HuH-7 (cell line): ENCODE measurements at places on chromosomes 16 and 17.
A peak's percentile ranks its signal among the peaks of the same experiment; 100 is the strongest.

DNA sequence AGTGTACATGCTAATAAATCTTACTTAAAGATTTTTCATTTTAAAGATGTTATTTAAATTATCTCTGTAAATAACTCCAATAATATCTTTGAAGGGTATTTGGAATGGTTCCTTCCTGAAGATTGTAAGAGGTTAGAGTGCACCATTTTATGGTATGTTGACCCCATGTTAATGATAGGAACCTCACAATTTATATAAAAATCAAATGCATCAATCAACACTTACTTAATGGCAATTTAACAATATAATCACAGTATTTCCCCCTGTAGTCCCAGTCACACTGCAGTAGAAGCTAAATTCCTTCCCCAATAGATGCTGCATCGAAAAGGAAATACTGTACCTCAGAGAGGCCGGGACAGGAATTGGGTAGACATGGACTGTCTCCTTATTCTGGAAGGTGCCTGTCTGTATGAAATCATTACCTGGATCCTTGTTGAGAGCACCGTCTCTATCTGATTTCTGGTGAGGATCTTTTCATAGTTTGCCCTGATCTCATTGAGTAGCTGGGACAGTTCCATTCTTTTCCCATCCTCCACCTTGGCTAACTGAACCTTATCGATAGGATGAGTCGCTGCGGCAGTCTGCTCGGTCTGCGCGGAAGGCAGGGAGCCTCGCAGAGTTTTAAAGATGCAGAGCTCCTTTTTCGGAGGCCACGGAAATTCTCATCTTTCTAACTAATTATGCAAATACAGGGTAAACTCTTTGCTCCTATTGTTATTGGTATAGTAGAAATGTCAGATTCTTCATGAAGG is at the start of gene KRT222:
TSS of gene KRT222 (minus strand) at position 596 of the 752 bp plus-strand sequence. CDS start at position 518, 78 bp downstream.
- DNase-seq: peak; percentile 6

DNA sequence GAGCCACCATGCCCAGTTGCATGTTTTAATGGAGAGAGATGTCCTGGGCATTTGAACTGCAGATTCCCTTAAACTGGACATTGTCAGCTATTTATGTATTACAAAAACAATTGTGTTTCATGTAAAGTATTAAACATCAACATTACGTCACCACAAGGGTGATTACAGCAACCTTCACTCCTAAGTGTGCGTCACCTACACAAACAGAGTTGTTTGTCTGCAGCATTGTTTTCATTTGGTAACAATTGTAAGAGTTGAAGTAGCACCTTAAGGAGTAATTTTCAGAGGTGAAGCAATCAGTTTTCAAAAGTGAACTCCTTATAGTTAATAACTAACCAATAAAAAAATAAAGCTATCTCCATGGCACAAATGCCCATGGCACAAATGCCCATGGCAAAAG is 271.4 kb downstream of the IRX3 start:
- no peak for DNase-seq

DNA sequence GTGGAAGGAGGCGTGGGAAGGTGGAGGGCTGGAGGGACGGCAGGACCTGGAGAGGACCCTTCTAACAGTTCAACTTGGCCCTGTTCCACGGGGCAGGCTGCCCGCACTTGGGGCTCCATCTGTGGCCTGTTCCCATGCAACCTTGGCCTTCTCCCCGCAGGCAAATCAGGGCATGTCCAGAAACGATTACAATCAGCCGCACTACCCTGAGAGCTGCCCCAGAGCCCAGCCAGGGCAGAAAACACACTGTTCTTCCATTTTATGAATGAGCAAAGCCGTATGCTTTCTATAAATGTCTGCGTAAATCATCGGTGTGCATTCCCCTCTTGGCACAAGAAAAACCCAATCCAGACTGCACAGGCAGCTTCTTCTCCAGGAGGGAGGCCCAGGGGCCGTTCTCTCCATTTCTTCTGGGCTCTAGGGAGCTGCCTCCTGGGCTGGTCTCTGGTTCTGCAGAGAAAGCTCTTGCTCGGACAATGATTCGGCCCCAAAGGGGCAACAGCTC is 228.7 kb downstream of the SOX9 start:
- DNase-seq: no peak

DNA sequence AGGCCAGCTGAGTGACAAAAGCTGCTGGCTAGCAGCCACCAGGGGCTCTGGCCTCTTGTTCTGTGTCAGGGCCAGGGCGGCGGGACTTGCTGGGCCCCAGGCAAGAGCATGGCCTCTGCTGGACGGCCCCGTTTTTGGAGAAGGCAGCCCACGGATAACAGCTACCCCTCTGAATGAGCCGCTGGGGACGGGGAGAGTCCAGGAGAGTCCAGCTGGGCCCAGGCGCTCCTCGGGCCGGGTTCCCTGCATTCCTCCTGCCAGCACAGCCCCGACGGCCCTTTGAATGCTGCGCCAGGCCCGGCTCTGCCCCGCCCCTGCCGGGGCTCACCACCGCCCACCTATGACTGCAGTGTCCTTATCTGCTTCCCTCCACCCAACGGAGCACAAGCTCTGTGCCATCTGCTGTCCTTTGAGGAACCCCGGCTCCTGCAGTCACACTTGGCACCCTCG is 33.4 kb downstream of the SLC7A5 start:
- DNase-seq: no peak

- no peak for DNase-seq
These were observed 10.1 kb downstream of the TCF25 start for GRCh38 chr16:89883346-89884040.

- DNase-seq: no peak
These were observed 6.7 kb downstream of the HSPB9 start for GRCh38 chr17:42129109-42129837.

DNA sequence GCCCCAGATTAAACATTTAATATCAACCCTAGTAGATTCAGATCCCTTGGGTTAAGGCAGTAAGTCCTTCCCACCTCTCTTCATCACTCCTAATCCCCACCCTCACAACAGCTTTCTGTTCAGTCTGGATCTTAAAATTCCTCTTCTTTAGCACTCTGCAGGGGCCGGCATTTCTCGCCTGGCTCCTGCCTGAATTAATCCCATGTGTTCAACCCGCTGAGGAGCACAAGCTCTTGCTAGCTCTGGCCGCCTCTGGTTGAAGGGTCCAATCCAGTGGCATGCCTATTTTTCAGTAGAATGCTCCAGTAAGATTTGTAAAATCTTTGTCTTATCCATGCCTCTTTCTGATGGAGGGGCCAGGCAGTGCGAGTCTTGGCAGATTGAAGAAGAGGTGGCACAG is 59.2 kb downstream of the CYB5B start:
- no peak for DNase-seq

DNA sequence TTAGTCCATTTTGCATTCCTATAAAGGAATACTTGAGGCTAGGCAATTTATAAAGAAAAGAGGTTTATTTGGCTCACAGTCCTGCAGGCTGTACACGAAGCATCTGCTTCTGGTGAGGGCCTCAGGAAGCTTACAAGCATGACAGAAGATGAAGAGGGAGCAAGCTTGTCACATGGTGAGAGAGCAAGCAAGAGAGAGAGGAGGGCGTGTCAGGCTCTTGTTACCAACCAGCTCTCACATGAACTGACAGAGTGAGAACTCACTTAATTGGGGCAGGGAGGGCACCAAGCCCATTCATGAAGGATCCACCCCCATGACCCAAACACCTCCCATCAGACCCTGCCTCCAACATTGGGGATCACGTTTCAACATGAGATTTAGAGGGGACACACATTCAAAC is 1.6 kb downstream of the CHCT1 start:
- no peak for DNase-seq

GRCh38 chr17:17545984-17546383 is 45.5 kb downstream of the PEMT start:
- no peak for DNase-seq

GRCh38 chr16:19223235-19224170 is 55.5 kb downstream of the SYT17 start:
- peak; percentile 20 for DNase-seq

- no peak for DNase-seq
These were observed 225.4 kb downstream of the CNTNAP4 start for GRCh38 chr16:76502555-76502954.

DNA sequence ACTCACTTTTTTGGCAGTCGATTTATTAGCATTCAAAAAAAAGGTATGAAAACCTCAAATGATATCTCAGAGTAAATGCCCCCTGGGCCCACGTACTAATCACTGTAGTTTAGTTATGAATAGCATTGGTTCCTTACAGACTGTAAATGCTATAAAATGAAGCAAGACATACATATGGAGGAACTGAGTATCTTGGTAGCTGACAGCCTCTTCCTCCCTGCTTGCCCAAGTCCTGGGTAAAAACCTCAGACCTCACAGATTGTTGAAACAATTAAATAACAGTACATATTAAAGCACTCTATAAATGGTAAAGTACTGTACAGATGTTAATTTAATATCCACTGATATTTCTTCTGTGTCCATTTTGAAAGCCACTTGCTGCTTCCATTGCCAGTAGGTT is 33.2 kb upstream of the ABCC11 start:
- no peak for DNase-seq

- no peak for DNase-seq
These were observed 619.5 kb upstream of the CDH5 start for GRCh38 chr16:65746941-65747340.

DNA sequence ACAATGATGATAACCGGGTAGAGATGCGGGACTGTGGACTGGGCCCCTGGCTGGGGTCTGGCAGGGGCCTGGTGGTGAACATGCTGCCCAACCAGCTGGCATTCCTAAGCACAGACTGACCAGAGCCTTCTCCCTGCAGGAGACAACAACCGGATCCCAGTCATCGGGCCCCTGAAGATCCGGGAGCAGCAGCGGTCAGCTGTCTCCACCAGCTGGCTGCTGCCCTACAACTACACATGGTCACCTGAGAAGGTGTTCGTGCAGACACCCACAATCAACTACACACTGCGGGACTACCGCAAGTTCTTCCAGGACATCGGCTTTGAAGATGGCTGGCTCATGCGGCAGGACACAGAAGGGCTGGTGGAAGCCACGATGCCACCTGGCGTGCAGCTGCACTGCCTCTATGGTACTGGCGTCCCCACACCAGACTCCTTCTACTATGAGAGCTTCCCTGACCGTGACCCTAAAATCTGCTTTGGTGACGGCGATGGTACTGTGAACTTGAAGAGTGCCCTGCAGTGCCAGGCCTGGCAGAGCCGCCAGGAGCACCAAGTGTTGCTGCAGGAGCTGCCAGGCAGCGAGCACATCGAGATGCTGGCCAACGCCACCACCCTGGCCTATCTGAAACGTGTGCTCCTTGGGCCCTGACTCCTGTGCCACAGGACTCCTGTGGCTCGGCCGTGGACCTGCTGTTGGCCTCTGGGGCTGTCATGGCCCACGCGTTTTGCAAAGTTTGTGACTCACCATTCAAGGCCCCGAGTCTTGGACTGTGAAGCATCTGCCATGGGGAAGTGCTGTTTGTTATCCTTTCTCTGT is 5.1 kb upstream of the SLC7A6 start:
- DNase-seq: no peak

DNA sequence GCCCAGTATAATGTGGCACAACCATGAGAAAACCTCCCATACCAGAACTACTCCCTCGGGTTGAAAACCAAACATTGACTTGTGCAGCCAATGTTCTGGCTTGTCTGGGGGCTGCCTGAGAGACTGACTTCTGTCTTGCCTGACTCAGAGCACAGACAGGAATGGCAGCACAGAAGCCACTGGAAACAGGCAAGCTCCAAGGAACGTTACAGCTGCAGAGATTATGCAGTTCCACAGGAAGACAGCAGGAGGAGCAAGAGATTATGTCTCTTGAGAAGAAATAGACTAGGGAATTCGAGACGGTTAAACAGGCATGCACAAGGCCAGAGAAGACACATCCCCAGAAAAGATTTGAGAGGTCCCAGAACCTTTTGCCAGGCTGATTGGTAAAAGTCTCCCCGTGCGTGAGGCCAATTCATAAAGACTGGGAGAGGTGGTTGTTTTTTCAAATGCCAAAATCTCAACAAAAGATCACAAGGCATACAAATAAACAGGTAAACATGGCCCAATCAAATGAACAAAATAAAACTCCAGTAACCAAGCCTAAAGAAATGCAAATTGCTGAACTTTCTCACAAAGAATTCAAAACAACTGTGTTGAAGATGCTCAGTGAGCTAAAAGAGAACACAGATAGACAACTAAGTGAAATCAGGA is 90.6 kb upstream of the CDH5 start:
- DNase-seq: peak; percentile 55

- no peak for DNase-seq
These were observed 249.4 kb downstream of the SNX29 start for GRCh38 chr16:12225806-12226465.

GRCh38 chr17:19381361-19381740 is 3.1 kb downstream of the MAPK7 start:
- no peak for DNase-seq

DNA sequence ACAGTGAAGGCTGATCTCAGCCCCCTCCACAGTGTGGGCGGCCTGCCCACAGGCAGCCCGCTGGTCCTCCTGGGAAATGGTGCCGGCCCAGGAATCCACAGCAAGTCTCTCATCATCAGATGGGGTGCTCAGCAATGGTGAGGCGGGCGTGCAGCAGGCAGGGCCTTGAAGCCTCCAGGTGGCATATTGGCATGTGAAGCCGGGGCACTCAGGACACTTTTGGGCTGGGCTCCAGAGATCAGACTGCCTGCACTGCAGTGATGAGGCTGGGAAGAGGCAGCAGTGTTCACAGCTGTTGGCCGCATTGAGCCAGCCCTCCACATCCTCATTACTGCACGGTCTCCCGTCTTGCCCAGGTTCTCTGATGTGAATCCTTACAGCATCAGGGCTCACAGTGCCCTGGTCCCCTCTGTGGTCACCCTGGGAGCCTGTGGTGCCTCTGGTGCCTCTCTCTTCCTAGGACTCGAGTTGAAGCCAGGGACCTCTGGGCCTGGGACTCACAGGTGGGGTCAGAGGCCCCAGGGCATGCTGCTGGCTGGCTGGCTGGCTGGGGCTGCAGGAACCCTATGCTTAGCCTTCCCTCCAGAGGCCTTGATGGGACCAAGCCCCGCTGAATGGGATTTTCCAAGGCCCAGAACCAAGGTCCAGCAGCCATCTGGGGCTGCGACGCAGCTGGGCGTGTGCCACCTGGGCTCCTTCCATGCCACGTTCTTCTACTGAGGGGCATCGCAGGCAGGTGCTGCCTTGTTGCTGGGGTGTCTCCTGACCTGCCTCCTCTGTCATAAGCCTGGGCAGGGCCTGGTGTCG is 48.6 kb downstream of the TNFRSF13B start:
- no peak for DNase-seq

DNA sequence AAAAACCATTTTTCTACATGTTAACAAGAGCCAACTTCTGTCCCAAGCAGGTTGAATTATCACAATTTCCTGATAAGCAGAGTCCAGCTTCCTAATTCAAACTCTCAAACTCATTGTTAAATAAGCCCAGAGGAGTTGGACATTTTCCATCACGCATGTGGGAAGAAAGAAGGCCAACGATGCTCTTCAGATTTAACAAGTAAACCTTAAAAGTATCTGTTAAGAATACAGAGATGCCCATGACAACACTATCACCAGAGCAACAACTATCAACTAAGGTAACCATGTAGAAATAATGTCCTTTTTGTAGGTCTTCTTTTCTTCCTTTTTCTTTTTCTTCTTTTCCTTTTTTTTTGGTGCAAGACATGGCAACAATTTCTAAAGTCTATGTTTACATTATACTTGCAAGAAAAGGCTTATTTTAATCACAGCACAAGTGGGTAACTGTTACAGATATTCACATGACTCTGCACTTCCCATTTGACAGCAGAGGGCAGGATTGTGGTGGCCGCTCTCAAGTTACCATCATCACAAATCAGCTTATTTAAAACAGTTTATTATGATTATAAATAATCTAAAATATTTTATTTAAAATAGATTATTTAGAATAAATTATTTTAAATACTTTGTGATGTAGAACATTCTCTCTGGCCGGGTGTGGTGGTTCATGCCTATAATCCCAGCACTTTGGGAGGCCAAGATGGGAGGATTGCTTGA is 35.7 kb upstream of the DHRS7B start:
- DNase-seq: no peak
